ENCODE measurements at places on chromosomes 1 and 21.

- DNase-seq, result no peak
Observed at GRCh38 chr1:237999426-238000052, 108.8 kb upstream of the ZP4 start.

DNA sequence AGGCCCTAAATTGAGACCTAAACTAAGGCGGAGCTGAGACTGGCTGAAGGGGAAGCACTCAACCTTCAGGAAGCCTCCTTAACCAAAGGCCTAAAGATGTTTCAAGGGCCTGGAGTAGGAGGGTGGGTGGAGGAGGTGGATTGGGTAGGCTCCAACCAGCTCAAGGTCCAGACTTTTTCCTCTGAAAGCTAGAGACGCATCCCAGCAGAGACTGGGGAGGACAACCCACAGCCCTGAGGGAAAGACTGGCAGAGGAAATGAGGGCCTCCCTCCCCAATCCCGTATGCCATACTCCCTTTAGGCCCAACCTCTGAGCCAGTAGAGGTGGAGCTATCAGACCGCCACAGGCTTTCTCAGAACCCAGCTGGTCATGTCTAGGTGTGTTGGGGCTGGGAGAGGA lies 1.1 kb downstream of the ECM1 start:
- no peak for DNase-seq

- DNase-seq, result no peak
Observed at GRCh38 chr1:246836209-246836966, 95.4 kb downstream of the AHCTF1 start.

DNA sequence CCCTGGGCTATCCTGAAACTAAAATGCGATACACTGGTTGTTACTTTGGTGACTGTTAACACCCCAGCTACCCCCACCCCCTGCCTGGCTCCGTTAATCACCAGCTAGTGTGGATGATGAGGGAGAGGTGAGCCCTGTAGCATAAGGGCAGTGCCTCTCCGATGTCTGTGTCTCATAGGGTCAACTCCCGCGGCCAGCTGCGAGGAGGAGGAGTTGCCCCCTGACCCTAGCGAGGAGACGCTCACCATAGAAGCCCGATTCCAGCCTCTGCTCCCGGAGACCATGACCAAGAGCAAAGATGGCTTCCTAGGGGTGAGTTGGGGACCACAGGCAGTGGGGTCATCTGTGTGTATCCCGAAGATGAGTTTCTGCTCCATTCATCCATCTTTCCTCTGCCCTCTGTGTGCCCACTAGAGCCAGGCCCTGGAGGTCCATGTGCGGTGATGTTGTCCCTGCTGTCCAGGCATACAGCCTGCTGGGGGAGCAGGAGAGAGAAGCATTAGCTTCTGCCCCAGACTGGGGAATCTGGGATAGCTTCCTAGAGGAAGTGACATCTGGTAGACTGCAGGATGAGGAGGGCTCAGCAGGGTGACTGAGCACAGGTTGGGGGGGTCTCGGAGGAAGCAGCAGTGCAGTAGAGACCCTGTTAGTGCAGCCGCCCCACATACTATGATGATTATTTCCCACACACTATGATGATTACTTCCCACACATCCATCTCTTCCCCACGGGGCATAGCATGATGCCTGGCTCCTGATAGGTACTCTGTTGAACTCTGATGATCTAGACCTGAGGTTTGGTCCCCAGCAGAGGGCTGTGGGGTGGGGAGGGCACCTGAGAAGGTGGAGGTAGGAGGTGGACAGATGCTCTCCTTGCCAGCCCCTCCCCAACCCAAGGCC lies 5.2 kb downstream of the SELENON start:
- no peak for DNase-seq

DNA sequence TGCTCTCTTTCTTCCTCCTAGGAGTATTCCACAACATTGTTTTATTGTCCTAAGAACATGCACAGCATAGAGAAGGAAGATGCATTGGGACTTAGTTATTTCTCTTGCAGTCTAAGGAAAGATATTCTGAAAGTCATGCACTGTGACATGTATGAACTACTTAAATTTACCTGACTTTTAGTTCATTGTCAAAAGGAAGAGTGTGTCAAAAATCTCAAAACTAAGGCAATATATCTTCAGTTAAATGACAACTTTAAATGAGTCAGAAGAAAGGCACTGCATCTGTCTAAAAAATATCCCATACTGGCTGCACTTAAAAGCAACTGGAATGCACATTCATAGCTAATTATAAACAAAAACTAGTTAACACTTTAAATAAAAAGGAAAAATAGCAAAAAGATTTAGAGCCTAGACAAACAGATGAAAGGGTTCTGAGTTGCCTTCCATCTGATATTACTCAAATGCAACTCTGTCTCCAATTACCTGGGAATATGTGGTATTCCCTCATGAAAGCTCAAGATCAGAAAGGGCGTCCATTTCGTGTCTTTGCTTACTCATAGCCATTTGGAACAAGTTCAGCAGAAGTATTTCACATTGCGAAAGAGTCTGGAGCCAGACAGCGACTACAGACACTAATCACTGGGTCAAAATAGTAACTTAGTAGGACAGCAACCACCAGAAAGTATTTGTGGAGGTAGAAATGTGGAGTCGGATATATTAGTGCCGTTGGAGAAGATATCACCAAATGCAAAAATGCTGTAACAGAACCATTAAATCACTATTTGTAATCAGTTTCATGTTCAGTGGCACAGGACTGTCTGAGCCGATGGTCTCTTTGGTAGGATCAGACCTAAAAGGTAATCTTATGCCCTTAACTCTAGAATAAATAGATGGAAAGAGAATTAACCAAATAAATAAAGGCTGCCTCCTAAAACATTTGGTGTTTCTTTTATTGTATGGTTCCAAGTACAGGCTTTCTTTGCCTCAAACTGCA lies 225.7 kb downstream of the GREM2 start:
- no peak for DNase-seq

- DNase-seq, result no peak
Observed at GRCh38 chr1:67824766-67825165, 8.5 kb downstream of the GNG12 start.

DNA sequence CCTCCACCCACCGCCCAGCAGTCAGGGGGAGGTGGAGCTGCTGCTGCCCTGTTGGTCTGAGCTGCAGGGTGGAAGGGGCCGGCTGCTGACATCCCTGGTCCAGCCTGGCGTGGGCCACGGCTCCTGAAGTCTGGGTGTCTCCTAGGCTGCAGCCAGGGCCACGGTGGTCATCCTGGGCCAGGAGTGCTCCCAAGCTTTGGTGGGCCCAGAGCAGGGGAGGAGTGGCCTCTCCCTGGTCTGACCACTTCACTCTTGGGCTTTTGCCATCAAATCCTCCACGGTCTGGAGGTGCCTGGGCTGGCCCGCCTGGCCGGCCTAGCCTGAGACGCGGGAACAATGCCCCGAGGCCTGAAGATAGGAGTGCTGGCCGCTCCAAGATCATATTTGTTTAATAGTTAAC lies 5.8 kb downstream of the PRDM16 start:
- DNase-seq, result no peak

DNA sequence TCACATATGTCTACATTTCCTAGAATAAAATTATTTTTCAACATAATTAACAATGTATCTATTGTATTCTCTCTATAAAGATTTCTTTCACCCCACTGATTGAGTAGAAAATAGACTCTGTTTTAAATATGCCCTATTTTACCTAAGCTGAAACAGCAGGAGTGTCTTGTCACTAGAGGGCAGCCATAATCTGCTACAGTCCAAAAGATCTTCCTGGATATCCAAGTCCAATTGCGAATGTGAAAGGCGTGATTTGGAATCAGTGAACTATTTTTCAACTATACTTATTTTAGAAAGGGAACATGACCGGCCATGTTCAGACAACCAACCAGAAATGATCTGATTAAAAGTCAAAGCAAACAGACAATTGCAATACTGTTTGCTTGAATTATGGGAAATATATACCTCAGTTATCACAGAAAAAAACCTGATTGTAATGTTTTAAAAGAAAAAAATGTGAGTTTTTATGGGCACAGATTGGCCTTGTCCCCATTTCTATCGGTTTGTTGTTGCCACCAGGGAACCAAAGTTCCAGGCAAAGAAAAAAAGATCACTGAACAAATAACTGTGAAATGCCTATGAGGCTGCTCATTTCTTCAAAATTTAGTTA lies 1211.0 kb upstream of the ADGRL4 start:
- no peak for DNase-seq

DNA sequence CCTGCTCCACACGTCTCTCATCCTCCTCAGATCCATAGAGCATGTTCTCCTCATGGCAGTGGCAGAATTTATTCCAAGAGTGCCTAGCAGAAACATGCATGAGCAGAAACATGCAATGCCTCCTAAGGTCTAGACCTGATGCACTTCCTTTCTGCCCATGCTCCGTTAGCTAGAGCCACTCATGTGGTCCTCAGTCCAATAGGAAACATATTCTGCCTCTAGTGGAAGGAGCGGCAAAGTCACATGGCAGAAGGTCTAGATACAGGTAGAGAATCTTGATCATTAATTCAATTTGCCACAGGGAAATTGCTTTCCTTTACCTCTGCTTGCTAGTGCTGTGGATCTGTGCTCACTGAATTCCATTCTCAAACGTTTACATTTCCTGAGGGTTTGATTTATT lies 130.4 kb downstream of the KIF26B start:
- DNase-seq, result no peak

- DNase-seq, result peak; percentile 17
Observed at GRCh38 chr1:200530623-200531261, 89.8 kb downstream of the KIF14 start.

DNA sequence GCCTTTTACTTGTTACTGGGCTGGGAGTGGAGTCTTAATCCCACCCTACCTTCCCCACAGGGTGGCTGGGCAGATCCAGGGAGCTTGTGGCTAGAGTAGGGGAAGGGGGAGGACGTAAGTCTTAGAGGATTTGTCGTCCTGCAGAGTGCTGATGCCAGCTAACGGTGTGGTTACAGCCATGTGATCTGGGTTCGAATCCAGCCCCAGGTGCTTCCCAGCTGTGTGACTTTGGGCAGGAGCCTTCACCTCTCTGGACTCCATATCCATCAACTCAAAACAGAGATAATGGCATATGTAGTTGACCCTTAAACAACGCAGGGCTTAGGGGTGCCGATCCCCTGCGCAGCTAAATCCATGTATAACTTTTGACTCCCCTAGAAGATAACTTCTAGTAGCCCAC lies 108.4 kb upstream of the TMEM51 start:
- DNase-seq, result no peak

GRCh38 chr1:243710467-243710866 lies 139.6 kb downstream of the AKT3 start:
- no peak for DNase-seq

- DNase-seq, result no peak
Observed at GRCh38 chr21:25408666-25409065, 198.6 kb downstream of the MRPL39 start.

- DNase-seq, result no peak
Observed at GRCh38 chr1:172351346-172351745, 69.1 kb upstream of the C1orf105 start.

- DNase-seq, result no peak
Observed at GRCh38 chr21:46320331-46320801, 3.3 kb downstream of the C21orf58 start.

- DNase-seq, result no peak
Observed at GRCh38 chr1:200221614-200222282, 188.1 kb downstream of the ZNF281 start.

GRCh38 chr1:216841165-216841564 lies 117.9 kb upstream of the ESRRG start:
- no peak for DNase-seq

DNA sequence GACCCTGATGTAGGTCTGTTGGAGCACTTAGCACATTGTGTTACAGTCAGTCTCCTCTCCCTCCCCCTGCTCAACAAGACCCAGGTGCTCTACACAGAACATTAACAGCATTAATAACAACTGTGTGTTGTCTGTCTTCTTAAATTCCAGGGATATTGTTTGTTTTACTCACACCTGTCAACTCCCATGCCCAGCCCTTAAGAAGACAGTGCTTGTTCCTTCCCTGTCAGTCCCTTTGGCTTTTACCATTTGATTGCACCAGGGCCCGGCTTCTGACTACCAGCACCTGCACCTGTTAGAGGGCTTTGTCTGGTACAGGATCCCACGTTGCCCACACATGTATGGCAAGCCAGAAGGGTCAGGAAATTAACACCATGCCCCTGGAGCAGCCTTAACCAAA lies 11.7 kb downstream of the RIMKLA start:
- no peak for DNase-seq

GRCh38 chr1:16171314-16172151 lies 15.7 kb upstream of the EPHA2 start:
- DNase-seq, result no peak

GRCh38 chr1:3788756-3789420 lies 7.4 kb downstream of the LRRC47 start:
- DNase-seq, result no peak

- DNase-seq, result no peak
Observed at GRCh38 chr1:220375715-220376114, 103.5 kb upstream of the RAB3GAP2 start.

- DNase-seq, result no peak
Observed at GRCh38 chr1:179137617-179138255, 55.9 kb downstream of the TOR3A start.

GRCh38 chr1:26110731-26111529 lies 694 bp upstream of the PDIK1L start:
- peak; percentile 67 for DNase-seq

DNA sequence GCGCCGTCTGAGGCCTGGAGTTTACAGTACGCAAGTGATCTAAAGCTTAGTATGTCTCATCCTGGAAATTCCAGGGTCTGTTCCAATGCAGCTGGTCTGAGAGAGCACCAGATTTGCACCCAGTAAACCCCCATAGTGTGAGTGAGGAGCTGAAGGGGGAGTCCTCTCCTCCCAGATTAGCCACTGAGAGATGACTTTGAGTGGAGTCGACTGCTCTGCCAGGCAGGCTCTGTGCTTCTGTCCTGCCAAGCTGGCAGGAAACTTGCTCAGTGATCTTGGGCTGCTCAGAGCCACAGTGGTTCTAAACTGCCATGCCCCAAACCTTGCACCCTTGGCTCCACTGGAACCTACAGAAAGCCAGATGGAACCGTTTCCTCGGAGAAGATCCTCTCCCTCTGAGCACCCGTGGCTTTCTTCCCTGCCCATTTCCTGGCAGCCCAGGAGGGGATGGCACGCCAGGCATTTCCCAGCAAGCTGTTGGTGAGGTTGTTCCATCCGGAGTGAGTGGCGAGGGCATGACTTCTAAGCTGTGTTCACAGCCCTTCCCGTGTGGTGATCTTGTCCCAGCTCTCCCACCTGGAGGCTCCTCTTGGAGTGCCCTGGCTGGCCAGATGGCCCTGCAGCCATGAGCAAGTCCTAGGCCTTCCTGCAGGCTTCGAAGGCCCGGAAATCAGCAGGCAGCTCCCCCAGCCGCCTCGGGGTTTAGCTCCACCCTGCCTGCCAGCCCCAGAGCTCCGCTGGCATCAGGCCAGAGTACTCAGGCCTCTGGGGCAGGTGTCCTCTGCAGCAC lies 125.9 kb upstream of the VAMP3 start:
- no peak for DNase-seq

Data from stimulated activated CD4-positive, alpha-beta T cell treated with anti-CD3 and anti-CD28 coated beads, Interleukin-4, amount 100 ng/mL, for 4 hours (primary cell).